ENCODE measurements at places on chromosomes 12 and 14.
A peak's percentile ranks its signal among the peaks of the same experiment; 100 is the strongest.

DNA sequence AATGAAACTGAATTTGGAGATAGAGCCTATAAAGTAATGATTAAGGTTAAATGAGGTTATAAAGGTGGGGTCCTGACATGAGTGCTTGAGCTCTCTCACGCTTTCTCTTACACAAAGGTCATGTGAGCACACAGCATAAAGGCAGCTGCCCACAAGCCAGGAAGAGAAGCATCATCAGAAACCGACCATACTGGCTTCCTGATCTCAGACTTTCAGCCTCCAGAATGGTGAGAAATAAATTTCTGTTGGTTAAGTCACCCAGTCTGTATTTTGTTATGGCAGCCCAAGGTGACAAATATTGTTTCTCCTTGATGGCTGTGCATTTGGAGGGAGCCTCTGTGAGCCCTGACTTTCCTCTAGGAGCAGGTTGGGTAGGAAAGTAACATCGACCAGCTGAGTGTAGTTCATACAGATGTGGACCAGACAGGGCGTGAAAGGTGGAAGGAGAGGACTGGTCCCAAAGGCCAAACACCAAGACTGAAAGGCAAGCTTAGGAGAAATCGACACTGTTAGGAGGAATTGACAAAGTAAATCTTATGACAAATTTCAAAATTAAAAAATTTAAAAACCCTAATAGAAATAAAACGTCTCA, 97.6 kb upstream of the SLC38A2 start:
- no peak for DNase-seq
- no peaks in the 10 kb centered on the region for H3K27me3 ChIP-seq
- no peaks in the 10 kb centered on the region for H3K36me3 ChIP-seq
- H3K4me3 ChIP-seq, result no peak overlapping the region

DNA sequence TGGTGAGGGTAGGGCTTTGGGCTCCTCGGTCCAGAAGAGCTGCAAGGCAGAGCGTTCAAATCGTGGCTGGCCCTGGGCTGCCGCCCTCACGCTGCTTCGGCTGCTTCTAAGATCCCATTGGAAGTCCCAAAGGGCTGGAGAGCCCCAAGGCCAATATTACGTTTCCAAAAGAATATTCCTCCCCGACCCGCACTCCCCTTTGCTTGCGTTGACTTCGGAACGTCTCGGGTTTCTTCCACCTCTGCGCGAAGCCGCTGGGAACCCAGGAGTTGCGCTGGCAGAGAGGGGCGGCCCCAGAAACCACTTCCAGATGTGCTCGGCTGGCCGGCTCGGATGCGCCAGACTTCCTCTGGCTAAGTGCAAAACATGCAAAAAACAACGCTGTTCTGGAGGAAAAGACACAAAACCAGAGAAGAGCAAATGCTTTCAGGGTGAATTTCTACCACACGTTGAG, at the start of gene GLT8D2:
Gene GLT8D2 (minus strand): TSS at position 285 of the 454 bp plus-strand sequence. CDS start 30,539 bp downstream, outside the sequence.
- H3K27ac ChIP-seq, result peak within 1 kb of the TSS; percentile 92
- H3K36me3 ChIP-seq, result no peaks in the 10 kb centered on the region
- DNase-seq, result peak; percentile 94
- peaks cover 33% of the 10 kb centered on the region for H3K4me1 ChIP-seq
- H3K4me3 ChIP-seq, result peak within 1 kb of the TSS; percentile 82

- no peaks in the 10 kb centered on the region for H3K27me3 ChIP-seq
- DNase-seq, result peak; percentile 71
- H3K4me3 ChIP-seq, result 0 out of 2 replicates have a peak overlapping the region, but pooled peaks have one; percentile 13
- peak overlapping the region; percentile 39 for H3K27ac ChIP-seq
- peaks cover 15% of the 10 kb centered on the region for H3K4me1 ChIP-seq
- H3K36me3 ChIP-seq, result peaks cover 12% of the 10 kb centered on the region
Observed at GRCh38 chr14:21346532-21347135, 37.2 kb downstream of the SUPT16H start.

DNA sequence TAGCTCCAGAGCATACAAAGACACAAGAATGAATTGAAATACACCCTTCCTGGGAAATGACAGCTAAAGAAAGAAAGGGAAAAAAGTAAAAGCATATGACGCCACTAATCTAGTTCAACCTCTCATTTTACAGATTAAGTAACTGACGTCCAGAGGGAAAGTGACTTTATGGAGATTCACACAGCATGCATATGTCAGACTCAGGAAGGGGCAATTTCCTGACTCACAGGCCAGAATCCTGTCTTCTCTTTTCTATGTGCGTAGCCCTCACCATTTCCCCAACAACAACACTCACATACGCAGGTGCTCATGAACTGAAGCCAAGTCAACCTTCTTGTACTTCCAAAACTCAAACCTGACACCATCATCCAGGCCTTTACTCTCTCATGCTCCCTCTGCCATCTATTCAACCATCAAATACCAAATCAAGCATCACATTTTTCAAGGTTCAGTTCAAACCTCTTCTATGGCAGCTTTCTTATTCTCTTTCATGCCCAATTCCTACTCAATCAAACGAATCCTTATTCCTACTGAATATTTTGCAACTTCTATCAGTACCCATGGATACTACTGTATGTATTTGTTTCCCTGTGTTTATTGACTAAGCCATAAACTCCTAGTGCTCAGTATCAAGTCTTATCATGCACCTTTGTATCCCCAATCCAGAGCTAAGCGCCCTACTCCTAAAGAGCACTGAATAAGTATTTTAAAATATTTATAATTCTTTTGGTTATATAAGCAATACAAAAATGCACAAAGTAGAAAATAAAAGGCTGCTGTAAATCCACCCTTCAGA, 52.8 kb downstream of the STXBP6 start:
- H3K4me1 ChIP-seq, result peaks cover 17% of the 10 kb centered on the region
- H3K27ac ChIP-seq, result no peak overlapping the region
- H3K4me3 ChIP-seq, result no peak overlapping the region
- no peak for DNase-seq

DNA sequence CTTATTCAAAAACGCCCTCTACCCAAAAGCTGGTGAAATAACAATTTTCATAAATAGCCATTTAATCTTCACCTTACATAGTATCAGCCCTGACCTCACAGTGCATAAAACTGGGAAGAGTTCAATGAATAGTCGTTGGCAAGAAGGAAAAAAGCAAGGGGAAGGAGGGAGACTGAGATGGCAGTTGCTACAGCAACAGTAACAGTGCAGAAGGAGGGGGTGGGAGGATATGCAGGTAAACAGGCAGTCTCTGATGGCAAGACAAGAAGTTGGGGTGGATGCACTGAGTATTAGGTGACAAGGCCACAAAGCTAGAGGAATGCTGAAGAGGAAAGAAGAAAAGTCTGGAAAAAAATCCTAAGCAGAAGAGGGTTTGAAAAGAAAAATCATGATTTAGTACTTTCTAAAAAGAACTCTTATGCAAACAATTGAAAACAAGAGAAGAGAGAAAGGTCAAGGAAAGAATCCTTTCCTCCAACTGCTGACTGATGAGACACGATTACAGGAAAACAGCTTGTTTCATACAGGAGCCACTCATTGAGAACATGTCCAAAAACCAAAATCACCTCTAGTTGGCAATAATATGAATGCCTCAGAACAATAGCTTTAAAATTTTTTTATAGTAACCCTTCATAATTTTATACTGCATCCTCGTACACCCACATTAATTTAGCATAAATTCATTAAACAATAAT, 56.0 kb downstream of the DCAF5 start:
- no peaks in the 10 kb centered on the region for H3K27me3 ChIP-seq
- H3K4me1 ChIP-seq, result peaks cover 42% of the 10 kb centered on the region
- no peaks in the 10 kb centered on the region for H3K36me3 ChIP-seq

DNA sequence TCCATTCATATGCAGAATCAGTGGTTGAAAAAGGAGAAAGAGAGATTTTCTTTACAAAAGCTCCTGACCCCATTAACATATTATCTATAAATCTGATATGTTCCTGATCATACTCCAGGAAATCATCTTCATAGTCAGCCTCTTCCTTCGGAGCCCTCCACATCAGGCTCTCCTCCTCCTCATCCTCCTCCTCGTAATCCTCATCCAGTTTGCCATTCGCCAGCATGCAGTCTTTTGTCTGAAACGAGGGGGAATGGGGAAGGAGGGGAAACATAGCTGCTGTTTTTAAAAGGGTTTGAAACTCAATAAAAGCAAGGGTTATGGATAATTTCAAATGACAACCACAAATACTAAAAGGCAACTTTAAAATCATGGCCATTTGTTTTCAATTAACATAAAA, 60.9 kb downstream of the DICER1 start:
- H3K27ac ChIP-seq, result no peak overlapping the region
- DNase-seq, result no peak
- H3K4me3 ChIP-seq, result no peak overlapping the region
- H3K27me3 ChIP-seq, result no peaks in the 10 kb centered on the region
- peaks cover 36% of the 10 kb centered on the region for H3K4me1 ChIP-seq
- H3K36me3 ChIP-seq, result peaks cover 13% of the 10 kb centered on the region

- H3K4me1 ChIP-seq, result no peaks in the 10 kb centered on the region
- no peaks in the 10 kb centered on the region for H3K27me3 ChIP-seq
- H3K4me3 ChIP-seq, result no peak overlapping the region
- H3K36me3 ChIP-seq, result peaks cover 70% of the 10 kb centered on the region
- H3K27ac ChIP-seq, result no peak overlapping the region
Observed at GRCh38 chr12:57194253-57194652, 22.3 kb upstream of the NXPH4 start.

GRCh38 chr14:55756557-55756956, 176.6 kb downstream of the KTN1 start:
- no peaks in the 10 kb centered on the region for H3K36me3 ChIP-seq
- H3K4me3 ChIP-seq, result no peak overlapping the region
- no peak overlapping the region for H3K27ac ChIP-seq
- DNase-seq, result no peak
- no peaks in the 10 kb centered on the region for H3K27me3 ChIP-seq

- H3K27me3 ChIP-seq, result no peaks in the 10 kb centered on the region
- DNase-seq, result peak; percentile 50
- 0 out of 2 replicates have a peak, but pooled peaks cover 5% of the 10 kb centered on the region for H3K4me1 ChIP-seq
- H3K36me3 ChIP-seq, result no peaks in the 10 kb centered on the region
Observed at GRCh38 chr12:16605642-16606116, 283 bp downstream of the LMO3 start.

DNA sequence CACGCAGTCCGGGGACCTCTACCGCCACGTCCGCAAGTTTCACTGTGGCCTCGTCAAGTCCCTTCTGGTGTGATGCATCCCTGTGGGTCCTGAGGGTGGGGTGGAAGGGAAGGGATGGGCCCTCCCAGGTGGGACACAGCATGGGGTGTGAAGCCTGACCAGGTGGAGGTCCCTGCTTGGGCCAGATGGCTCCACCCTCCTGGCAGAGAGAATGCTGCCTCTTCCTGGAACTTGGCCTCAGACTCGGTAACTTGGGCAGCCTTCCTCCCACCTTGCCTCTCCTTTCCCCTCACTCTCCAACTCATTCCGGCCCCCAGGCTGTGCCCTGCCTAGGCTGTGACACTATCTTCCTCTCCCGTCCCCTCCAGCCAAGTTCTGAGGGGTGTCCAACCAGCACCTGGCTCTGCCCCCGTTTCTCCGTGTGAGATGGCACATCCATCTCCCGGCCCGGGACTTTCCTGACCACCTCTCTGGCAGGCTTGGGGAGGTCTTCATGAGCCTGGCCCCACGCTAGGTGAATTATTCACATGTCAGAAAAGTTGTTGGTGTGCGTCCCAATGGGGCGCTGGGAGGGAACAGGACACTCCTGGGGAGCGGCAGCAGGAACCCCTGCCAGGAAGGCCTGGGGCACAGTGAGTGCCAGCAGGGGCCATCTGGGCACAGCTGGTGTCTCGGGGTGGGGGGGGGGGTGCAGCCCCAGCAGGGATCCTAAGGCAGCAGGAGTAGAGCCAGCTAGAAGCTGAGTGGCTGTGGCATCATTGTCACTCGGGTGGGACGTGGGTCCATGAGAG, 1.7 kb downstream of the ZBTB42 start:
- H3K27me3 ChIP-seq, result no peaks in the 10 kb centered on the region
- peaks cover 7% of the 10 kb centered on the region for H3K4me1 ChIP-seq
- DNase-seq, result no peak
- no peak overlapping the region for H3K27ac ChIP-seq
- H3K4me3 ChIP-seq, result no peak overlapping the region

- no peak for DNase-seq
- H3K27me3 ChIP-seq, result no peaks in the 10 kb centered on the region
- H3K36me3 ChIP-seq, result no peaks in the 10 kb centered on the region
- H3K27ac ChIP-seq, result no peak overlapping the region
Observed at GRCh38 chr14:103830511-103831270, 16.7 kb downstream of the PPP1R13B start.

DNA sequence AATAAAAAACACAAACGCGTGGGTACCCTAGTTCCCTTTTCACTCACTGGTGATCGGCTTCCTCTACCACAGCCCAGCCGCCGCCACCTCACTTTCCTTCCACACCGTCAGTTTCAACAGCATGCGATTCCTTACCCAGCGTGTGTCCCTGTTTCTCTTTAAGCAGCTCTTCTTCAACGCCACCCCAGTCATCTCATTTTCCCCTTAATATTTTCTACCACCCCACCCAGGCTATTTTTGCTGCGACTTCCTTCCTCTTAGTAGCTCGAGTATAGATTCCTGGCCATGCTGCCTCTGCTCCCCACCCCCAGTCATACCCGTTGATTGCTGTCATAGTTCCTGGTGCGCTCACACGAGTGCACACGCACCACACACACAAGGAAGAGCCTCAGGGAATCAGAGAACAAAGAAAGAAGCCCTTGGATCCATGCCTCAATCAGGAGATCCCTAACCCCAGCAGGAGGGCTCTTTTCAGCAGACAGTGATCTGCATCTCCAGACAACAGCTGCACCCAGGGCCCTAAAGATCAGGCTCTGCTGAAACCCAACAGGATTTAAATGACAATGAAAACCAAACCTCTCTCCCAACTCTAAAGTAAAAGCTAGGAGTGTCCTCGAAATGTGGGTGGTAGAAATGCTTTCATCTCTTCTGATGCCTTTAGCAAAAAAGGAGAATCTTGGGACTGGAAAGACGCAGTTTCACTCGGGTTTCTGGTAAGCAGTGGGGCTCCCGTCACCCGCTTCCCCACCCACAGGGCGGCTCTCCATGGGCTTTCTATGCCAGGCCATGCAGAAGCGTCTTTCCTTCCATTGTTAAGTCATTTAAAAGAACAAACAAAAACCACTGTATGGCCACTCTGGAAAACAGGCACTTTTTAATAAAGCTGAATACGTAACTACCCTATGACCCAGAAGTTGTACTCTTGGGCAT, 23.8 kb downstream of the VPS37B start:
- peak overlapping the region; percentile 75 for H3K4me3 ChIP-seq
- H3K27me3 ChIP-seq, result no peaks in the 10 kb centered on the region
- peak overlapping the region; percentile 89 for H3K27ac ChIP-seq
- DNase-seq, result peak; percentile 90

Data from GM23248 (cell line).